ENCODE measurements at places on chromosomes 6 and 20.
A peak's percentile ranks its signal among the peaks of the same experiment; 100 is the strongest.

- DNase-seq = no peak
These were observed 39.1 kb downstream of the FAM120B start for GRCh38 chr6:170345662-170346061.

DNA sequence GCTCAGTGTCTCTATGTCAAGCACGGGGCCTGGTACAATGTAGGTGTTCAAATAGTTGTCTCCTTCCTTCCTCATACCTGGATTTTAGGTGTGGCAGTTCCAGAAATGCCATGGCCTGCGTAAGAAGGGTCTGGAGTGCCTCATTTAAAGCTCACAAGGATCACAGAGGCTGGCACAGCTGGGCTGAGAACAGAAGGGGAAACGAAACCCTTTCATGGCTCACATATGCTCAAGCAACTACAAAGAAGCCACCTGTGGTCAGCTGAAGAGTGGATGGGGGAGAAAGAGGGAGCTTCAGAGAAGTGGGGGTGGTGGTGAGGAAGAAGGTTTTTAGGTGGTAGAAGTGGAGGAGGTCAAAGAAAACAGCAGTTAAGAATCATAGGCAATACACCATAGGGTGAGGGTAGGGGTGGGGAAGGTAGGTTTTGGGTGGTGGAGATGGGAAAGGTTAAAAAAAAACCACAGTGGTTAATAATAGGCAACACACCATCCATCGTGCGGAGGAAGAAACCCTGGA, 17.0 kb upstream of the TOP1 start:
- DNase-seq = no peak

GRCh38 chr20:32763202-32764004, 1.2 kb downstream of the DNMT3B start:
- DNase-seq = no peak

DNA sequence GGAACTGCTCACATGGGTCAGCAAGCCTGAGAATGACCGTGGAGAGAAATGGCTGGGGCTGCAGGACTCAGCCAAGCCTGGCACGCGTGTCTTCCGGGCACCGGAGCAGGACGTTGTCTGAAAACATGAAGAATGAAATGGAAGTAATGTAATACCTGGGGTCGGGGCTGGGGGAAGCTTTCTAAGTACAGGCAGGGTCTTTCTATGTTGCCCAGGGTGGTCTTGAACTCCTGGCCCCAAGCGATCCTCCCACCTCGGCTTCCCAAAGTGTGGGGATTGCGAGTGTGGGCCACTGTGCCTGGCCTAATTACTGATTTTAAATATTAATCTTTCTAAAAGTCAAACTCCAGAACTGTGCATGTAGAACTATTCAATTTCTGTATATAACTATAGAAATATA, 155.5 kb upstream of the AKAP12 start:
- no peak for DNase-seq

GRCh38 chr6:1287103-1287591, 24.8 kb upstream of the FOXQ1 start:
- no peak for DNase-seq

DNA sequence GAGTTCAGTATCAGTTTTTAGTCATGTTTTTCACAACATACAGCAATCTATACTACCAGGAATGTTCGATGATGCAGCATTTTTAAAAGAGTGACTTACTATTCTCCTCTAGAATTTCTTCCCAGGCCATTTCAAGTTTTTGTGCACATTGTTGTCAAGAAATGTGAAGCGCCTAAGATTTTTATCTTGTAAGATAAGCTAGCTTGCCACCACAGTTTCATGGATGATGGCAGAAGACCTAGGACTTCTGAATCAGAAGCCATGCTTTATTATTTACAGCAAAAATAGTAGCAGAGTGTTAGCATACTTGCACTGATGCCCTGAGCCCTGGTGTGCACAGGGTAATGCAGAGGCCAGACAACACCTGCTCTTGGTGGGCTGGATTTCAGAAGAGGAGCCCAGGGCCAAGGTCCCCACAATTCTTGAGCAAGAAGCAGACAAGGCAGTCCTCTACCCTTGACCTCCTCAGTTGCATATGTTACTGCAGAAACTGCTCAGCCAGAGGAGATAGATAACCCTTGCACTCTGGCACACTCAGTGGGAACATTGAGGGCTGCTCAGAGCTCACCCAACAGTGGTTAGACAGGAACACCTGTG, 99.2 kb downstream of the QKI start:
- no peak for DNase-seq

DNA sequence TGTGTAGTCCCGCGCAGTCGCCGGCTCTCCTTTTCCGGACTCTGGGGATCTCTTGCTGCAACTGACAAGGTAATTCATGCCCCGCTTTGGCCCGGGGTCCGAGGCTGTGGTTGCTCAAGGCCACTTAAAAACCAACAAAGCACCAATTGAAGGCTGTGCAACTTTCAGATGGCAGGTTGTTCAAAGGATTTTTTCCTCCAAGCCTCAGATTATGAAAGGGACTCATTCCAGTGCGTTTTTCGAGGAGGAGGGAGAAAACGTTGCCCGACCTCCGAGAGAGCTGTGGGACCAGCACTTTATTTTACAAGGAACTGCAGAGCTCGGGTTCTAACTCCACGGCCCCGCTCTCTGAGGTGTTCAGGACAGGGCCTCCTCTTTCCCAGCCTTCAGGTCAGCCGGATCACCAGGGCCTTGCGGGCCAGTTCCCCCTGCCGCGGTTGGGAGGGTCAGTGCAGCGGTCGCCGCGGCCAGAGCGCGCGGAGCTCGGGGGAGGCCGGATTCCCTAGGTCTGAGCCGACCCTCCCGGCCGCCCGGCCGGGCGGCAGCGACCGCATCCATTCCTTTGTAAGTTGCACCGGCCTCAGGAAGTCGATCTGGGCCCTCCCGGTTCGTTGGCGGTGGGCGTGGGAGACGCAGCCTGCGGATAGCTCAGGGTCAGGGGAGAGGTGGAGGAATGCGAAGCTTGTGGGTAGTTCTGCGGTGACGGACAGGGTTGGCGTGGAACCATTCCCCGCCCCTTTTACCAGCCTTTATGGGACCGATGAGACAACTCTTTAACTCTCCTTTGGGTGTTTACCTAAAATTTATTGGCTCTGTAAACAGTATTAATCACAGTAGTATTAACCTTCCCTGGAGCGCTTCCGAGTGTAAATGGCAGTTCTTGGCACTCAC, 1.6 kb downstream of the UTRN start:
- peak; percentile 16 for DNase-seq

DNA sequence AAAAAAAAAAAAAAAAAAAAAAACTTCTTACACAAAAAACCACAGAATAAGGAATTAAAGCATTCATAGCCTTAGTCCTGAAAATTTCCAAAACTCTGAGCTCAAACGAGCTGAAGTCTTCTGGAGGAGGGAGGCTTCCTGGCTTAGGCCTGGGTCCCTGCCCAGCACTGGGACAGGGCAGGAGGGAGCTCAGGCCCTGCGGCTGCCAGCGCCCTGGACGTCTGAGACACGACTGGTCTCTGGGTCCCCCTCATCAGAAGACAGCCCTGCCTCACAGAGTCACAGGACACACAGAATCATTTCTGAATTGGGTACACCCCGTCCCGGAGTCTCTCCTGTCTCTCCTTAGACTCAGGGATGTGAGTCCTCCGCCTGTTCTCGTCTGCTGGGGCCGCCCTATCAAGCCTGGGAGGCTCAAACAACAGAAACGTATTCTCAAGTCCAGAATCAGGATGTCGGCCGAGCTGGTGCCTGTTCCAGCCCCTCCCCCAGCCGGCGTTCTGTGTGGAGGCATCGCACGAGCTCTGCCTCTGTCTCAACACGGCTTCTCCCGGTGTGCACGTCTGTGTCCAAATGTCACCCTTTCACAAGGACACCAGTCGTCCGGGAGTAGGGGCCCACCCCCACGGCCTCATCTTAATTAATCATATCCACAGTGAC, 39.4 kb downstream of the ZBTB46 start:
- no peak for DNase-seq

DNA sequence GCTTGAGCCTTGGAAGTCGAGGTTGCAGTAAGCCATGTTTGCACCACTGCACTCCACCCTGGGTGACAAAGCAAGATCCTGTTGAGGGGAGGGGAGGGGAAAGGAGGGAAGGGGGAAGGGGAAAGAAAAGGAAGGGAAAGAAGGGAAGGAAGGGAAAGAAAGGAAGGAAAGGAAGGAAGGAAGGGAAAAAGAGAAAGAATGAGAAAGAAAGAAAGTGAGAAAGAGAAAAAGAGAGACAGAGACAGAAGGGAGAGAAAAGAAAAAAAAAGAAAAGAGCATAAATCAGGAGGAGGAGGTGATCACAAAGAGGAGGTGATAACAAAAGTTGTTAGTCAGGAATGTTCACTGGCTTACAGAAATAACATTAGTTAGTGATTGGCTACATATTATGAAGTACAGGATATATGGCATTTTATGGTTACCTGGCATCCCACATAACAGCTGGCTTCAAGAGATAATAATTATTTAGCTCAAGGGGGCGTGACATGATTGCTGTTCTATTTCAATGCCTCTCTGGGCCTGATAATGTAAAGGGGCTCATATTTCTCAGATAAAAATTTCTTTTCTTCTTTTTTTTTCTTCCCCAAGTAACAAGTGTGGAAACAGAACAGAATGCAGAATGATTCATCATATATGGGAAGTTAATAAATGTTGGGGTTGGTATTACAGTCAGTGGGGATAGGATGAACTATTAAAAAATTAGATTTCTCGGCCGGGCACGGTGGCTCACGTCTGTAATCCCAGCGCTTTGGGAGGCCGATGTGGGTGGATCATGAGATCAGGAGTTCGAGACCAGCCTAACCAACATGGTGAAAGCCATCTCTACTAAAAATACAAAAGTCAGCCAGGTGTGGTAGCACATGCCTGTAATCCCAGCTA, 27.1 kb downstream of the SAMHD1 start:
- DNase-seq = no peak

DNA sequence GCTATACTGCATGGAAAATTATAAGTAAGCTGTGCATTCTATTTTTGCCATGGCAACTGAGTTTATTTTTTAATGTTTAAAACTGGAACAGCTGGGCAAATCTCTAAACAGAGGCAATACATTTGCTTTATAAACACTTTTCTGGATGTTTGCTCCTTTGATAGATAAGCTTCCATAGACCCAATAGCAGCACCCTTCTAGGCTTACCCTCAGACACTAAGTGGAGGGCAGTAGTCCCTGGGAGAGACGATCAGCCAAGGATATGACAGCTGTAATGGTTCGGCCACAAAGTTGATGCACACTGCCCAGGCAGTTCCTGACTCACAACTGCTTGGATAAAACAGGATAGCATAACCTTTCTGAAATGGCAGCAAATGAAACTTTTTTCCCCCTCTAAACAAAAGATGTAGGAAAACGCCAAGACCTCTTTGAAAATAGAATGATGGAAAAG, 8.5 kb upstream of the MRPS10 start:
- no peak for DNase-seq

- DNase-seq = no peak
These were observed 119.1 kb downstream of the FHL5 start for GRCh38 chr6:96682017-96682416.

GRCh38 chr6:128494440-128494839, 26.0 kb downstream of the PTPRK start:
- DNase-seq = no peak

GRCh38 chr6:122790028-122790422, 967 bp downstream of the SMPDL3A start:
- DNase-seq = no peak

DNA sequence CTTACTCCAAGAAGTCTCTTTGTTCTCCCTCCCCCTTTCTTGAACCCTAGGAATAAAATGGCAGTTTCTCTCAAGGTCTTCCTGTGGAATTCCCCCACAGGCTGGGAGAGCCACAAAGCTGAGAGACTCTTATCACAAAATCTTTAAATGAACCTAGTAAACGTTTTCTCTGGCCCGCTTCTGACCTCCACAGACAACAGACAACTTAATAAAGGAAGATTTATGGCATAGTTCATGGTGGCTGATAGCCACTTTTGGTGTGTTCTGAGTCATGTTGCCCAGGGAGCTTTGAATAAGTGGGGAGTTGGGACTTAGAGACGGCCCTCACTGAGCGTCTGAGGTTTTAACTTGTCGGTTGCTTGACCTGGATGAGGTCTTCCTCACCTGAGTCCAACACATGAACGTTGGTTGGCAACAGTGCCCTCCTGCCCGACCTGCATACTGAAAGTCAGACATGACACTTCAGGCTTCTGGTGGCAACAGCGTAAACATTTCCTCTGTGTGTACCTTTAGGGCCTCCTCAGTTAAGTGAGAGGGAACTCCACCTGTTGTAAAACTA, 124.1 kb downstream of the FOXO3 start:
- DNase-seq = no peak

- DNase-seq = no peak
These were observed 126.4 kb upstream of the VGLL2 start for GRCh38 chr6:117138920-117139319.

DNA sequence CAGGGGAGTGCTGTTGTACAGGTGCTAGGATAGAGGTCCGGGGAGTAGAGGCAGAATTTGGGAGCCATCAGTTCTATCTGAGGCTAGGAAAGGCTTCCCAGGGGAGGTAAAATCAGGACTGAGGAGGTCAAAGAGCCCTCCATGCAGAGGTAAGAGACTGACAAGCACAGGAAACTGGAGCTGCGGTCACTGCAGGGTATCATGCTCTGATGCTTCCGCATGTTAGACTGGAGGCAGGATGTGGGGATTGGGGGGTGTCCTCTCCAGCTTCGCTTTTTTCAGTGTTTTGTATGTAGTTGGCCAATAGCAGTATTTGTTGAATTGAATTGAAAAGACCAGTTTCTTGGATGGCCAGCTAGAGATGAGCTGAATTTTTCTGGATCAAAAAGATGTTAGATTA, 87.8 kb downstream of the SLC22A3 start:
- no peak for DNase-seq

- no peak for DNase-seq
These were observed 87.0 kb downstream of the FHL5 start for GRCh38 chr6:96649926-96650325.

DNA sequence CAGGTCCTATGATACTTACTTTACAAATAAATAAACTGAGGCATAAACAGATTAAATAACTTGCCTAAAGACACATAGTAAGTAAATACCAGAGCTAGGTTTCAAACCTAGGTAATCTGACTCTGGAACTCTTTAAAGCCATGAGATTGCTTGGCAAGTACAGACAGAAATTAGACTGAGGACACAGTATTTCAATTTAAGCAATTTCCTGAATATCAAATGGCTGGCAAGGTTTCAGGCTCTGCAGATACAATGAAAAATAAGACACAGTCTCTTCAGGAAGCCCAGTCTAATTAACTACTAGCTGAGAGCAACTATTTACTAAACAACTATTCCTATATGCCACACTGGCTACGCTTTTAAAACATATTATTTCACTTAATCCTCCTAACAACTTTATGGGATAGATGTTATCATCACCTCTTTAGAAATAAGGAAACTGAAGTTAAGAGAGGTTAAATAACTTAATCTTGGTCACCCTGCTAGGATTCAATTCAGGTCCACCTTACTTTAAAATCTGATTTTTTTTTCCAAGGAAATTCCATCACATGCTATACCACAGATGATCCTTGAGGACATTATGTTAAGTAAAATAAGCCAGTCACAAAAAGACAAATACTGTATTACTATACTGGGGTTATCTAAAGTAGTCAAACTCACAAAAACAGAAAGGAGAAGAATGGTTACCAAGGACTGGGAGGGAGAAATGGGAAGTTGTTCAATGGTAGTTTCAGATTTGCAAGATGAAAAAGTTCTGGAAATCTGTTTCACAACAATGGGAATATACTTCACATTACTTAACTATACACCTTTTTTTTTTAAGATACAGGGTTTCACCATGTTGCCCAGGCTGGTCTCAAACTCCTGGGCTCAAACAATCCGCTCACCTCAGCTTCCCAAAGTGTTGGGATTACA, 4.1 kb downstream of the TRPC4AP start:
- no peak for DNase-seq

Data from tibial nerve (tissue), 4 donors.